ENCODE measurements at places on chromosomes 2 and 18. TPM values are rescaled to one million over a fixed set of nuclear protein-coding genes. Genes with fewer than 3 reads are reported as not detected.

DNA sequence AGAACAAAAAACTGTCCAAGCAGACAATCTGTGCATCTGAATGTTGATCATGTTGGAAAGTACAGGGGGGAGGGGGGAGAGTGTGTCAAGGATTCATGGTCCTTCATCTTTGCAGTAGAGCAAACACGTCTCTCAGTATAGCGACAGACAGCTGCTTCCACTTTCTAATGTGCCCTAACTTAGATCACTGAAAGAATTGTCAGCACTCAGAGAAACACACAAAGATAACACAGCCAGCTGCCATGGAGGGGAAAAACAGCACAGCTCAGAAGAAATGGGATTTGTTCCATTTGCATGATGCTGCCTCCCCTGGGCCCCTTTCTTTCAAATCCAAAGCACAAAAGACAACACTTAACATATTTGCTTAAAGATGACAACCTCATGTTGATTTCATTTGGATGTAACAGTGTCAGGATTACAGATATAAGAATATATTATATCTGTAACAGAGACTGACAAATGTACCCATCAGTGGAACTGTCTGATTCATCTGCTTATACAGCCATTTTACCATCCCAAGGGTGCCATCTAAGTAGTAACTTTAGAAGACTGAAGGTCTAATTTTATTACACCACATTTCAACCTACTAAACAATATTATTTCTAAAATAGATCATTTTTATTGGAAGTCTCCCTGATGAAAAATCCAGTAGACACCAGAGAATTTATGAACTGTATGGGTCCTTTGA is 17.7 kb downstream of the FIGN start:
- H3K27me3 ChIP-seq = no peaks in the 10 kb centered on the region
- no peak overlapping the region for H3K4me3 ChIP-seq
- no peak overlapping the region for H3K27ac ChIP-seq
- H3K36me3 ChIP-seq = no peaks in the 10 kb centered on the region

GRCh38 chr2:39123436-39123999 is 2.7 kb upstream of the SOS1 start:
- no peaks in the 10 kb centered on the region for H3K27me3 ChIP-seq
- peak overlapping the region; percentile 69 for H3K4me3 ChIP-seq
- H3K27ac ChIP-seq = peak overlapping the region; percentile 97
- H3K36me3 ChIP-seq = no peaks in the 10 kb centered on the region
- DNase-seq = no peak
- H3K4me1 ChIP-seq = no peaks in the 10 kb centered on the region

- DNase-seq = peak; percentile 52
- H3K27ac ChIP-seq = no peak overlapping the region
- no peaks in the 10 kb centered on the region for H3K36me3 ChIP-seq
- H3K4me3 ChIP-seq = no peak overlapping the region
- no peaks in the 10 kb centered on the region for H3K4me1 ChIP-seq
These were observed 15.0 kb downstream of the NGEF start for GRCh38 chr2:232997749-232998665.

- H3K4me3 ChIP-seq = no peak overlapping the region
- H3K36me3 ChIP-seq = no peaks in the 10 kb centered on the region
These were observed 75.7 kb upstream of the ATIC start for GRCh38 chr2:215236131-215236530.

FLACC1 gene
- total RNA-seq = 1.4 TPM

- DNase-seq = no peak
- no peaks in the 10 kb centered on the region for H3K36me3 ChIP-seq
- H3K27ac ChIP-seq = no peak overlapping the region
- H3K4me1 ChIP-seq = no peaks in the 10 kb centered on the region
- no peaks in the 10 kb centered on the region for H3K27me3 ChIP-seq
These were observed 22.5 kb upstream of the NDUFV2 start for GRCh38 chr18:9079818-9080528.

CAMKMT gene
- 14.6 TPM for total RNA-seq

GRCh38 chr2:177254433-177255226 is 9.9 kb downstream of the NFE2L2 start:
- H3K4me3 ChIP-seq = no peak overlapping the region
- H3K27ac ChIP-seq = peak overlapping the region; percentile 72
- no peaks in the 10 kb centered on the region for H3K36me3 ChIP-seq
- peak; percentile 67 for DNase-seq
- H3K4me1 ChIP-seq = peaks cover 84% of the 10 kb centered on the region

- H3K4me1 ChIP-seq = peaks cover 27% of the 10 kb centered on the region
- H3K36me3 ChIP-seq = no peaks in the 10 kb centered on the region
- no peak for DNase-seq
- no peaks in the 10 kb centered on the region for H3K27me3 ChIP-seq
- no peak overlapping the region for H3K4me3 ChIP-seq
These were observed 57.8 kb upstream of the HAAO start for GRCh38 chr2:42850016-42850805.

DNA sequence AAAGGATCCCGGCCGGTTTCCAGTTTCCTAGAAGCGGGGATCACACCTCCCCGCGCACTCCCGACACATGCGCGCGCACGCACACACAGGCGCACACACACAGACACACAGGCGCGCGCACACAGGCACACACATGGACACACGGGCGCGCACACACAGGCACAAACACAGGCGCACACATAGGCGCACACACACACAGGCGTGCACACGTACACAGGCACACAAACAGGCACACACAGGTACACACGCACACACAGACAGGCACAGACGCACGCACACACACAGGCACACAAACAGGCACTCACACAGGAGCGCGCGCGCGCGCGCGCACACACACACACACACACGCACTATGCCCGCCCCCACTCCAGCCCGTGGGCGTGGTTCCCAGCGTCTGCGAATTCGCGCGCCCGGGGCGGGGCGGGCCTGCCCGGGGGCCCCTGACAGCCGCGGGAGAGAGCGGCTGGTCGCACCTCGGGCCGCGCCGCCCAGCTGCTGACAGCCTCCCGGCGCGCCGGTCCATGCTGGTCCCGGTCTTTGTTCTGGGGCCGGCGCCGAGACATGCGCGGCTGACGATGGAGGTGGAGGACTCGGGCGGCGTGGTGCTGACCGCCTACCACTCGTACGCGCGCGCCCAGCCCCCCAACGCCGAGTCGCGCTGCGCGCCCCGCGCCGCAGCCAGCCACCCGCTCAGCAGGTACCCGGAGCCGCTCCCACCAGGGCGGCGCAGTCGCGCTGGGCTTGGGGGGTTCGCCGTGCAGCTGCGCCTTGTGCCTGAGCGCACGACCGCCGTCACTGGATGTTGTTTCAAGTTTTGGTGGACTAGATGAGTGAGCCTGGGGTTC is at the start of gene ARHGAP28:
Gene ARHGAP28, plus strand, starts transcription at position 470 of the 845 bp plus-strand sequence. Its CDS starts 106 bp downstream, at position 576.
- peak; percentile 89 for DNase-seq
- H3K36me3 ChIP-seq = no peaks in the 10 kb centered on the region
- peak within 1 kb of the TSS; percentile 77 for H3K27ac ChIP-seq
- no peaks in the 10 kb centered on the region for H3K27me3 ChIP-seq
- H3K4me1 ChIP-seq = no peaks in the 10 kb centered on the region

TMEM182 gene
- total RNA-seq = 0.55 TPM

GRCh38 chr2:236766850-236767249 is 197.2 kb downstream of the ACKR3 start:
- H3K4me3 ChIP-seq = no peak overlapping the region
- H3K27me3 ChIP-seq = no peaks in the 10 kb centered on the region
- H3K4me1 ChIP-seq = no peaks in the 10 kb centered on the region
- H3K36me3 ChIP-seq = no peaks in the 10 kb centered on the region

GRCh38 chr18:6776188-6776587 is 46.7 kb downstream of the ARHGAP28 start:
- H3K27ac ChIP-seq = peak overlapping the region; percentile 63
- no peaks in the 10 kb centered on the region for H3K27me3 ChIP-seq
- no peaks in the 10 kb centered on the region for H3K4me1 ChIP-seq
- H3K4me3 ChIP-seq = no peak overlapping the region
- no peaks in the 10 kb centered on the region for H3K36me3 ChIP-seq

- H3K4me3 ChIP-seq = no peak overlapping the region
- no peak for DNase-seq
- H3K36me3 ChIP-seq = no peaks in the 10 kb centered on the region
- H3K4me1 ChIP-seq = no peaks in the 10 kb centered on the region
- no peaks in the 10 kb centered on the region for H3K27me3 ChIP-seq
These were observed 475.7 kb upstream of the PKDCC start for GRCh38 chr2:41572154-41572553.

DNA sequence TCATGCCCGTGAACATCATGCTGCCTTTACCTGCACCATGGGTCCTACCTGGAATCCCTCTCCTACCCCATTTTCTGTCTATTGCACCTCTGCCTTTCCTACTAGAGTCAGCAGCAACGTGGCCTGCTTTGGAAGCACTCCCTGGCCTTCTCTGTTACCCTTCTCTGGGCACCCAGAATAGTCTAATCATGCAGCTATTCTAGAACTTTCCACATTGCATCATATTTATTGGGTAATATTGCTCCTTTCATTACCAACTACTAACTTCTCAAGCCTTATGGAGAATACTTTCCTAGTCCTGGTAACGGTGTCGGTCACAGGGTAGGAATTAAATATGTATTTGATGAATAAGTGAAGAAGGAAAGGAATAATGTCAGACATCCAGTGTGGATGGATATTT is 33.3 kb upstream of the CREG2 start:
- no peaks in the 10 kb centered on the region for H3K36me3 ChIP-seq
- no peaks in the 10 kb centered on the region for H3K27me3 ChIP-seq

DNA sequence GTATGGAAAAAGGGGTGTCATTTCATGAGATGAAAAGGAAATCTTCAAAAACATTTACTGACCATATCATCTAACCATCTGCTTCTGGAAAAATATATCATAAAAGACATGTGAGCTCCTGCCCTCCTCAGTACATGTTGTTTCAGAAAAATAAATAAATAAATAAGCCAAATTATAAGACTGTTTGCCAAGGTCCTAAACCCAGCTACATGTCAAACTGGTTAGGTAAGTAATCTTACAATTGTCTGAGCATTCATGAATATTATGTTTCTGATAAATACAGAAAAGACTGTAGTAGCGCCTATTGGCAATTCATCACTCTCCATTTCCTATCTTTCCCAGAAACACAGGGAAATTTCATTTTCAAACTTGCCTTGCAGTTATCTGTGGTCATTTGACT is 138.9 kb upstream of the SETBP1 start:
- no peaks in the 10 kb centered on the region for H3K36me3 ChIP-seq
- no peaks in the 10 kb centered on the region for H3K27me3 ChIP-seq
- DNase-seq = no peak
- H3K27ac ChIP-seq = no peak overlapping the region

RAD51AP2 gene
- 0.16 TPM for total RNA-seq

ASB18 gene
- not detected for total RNA-seq

- H3K4me1 ChIP-seq = peaks cover 11% of the 10 kb centered on the region
- no peak overlapping the region for H3K4me3 ChIP-seq
- no peaks in the 10 kb centered on the region for H3K27me3 ChIP-seq
These were observed 226.1 kb upstream of the TRIB2 start for GRCh38 chr2:12490641-12491040.

CTAGE1 gene
- total RNA-seq = not detected

RAB12 gene
- total RNA-seq = 79.8 TPM

DNA sequence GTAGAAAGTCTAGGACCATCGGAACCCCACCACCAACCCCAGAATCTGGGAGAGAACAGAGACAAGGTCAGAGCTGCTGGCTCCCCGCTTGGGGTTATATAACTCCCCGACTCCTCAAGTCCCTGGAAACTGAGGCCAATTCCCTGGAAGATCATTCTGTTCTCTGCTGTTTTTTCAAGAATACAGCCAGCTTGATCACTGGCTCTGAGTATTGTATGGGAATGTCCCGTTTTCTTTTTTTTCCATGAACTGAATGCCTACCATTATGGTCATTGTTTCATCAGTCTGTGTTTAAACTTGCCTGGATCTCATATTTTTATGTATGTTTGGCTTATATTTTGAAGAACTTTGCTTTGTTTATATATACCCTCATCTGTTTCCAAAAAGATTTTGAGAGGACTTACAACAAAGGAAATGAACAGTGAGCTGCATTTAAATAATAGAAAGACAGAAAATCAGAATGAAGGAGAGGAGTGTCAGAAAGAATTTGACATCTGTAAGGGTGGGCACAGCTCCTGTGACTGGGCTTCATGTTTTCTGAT is 90.0 kb upstream of the ALPP start:
- H3K4me3 ChIP-seq = no peak overlapping the region
- no peaks in the 10 kb centered on the region for H3K4me1 ChIP-seq
- no peak overlapping the region for H3K27ac ChIP-seq
- H3K36me3 ChIP-seq = no peaks in the 10 kb centered on the region

DNA sequence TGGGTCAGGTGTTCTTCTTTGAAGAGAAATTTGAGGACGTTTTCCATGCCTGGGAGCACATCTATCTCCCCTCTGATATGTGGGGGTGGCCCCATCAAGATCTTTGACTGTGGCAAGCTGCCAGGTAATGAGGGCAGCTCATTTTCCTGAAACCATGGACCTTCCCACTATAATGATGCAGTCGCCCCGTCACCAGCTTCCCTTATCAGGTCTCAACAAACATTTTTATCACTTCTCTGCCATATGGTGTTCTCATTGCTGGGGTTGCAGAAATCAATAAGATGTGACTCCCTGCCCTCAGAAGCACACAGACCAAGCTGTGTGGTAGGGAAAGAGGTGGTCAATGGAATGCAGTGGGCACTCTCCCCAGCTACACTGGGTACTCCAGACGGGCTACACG is 48.4 kb upstream of the B3GNT7 start:
- H3K36me3 ChIP-seq = no peaks in the 10 kb centered on the region
- H3K27ac ChIP-seq = no peak overlapping the region
- no peak for DNase-seq
- peaks cover 20% of the 10 kb centered on the region for H3K4me1 ChIP-seq
- H3K27me3 ChIP-seq = no peaks in the 10 kb centered on the region

DNA sequence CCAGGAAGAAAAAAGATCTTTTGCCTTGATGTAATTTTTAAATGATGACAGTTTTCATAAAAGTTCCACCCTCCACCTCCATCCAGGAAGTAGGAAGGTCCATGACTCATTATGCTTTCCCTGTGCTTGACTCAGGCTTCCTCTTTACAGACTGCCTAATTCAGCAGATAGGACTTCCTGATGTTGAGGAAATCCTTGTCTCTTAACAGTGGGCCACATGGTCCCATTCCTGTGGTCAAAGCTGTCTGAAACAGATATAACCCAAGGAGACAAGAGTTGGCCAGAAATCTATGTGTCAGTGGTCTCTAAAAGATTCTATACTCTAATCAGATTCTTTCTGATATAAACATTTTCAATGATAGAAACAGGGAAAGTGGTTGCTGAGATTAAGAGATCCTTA is 119.1 kb downstream of the BAZ2B start:
- H3K27ac ChIP-seq = no peak overlapping the region
- H3K4me3 ChIP-seq = no peak overlapping the region
- H3K36me3 ChIP-seq = no peaks in the 10 kb centered on the region
- DNase-seq = no peak

SKOR2 gene
- total RNA-seq = not detected

FAM124B gene
- 1.8 TPM for total RNA-seq

GRCh38 chr2:210460322-210461227 is 16.0 kb downstream of the LANCL1 start:
- no peaks in the 10 kb centered on the region for H3K4me1 ChIP-seq
- peaks cover 3% of the 10 kb centered on the region for H3K36me3 ChIP-seq
- H3K27me3 ChIP-seq = no peaks in the 10 kb centered on the region
- no peak for DNase-seq
- no peak overlapping the region for H3K27ac ChIP-seq
- no peak overlapping the region for H3K4me3 ChIP-seq

- H3K27ac ChIP-seq = peak overlapping the region; percentile 81
- H3K27me3 ChIP-seq = no peaks in the 10 kb centered on the region
- H3K36me3 ChIP-seq = no peaks in the 10 kb centered on the region
These were observed 28.4 kb upstream of the PUM2 start for GRCh38 chr2:20378891-20379519.

Data from sigmoid colon (tissue), 7 donors.